ENCODE measurements at places on chromosomes 11 and 22. TPM values are rescaled to one million over a fixed set of nuclear protein-coding genes. Genes with fewer than 3 reads are reported as not detected.

GRCh38 chr11:102843489-102843888 is at the start of gene MMP3:
MMP3 (minus strand) TSS chr11:102843609; CDS start chr11:102843546, 63 bp downstream.
- DNase-seq = no peak

The MMP11 gene
- 25.3 TPM for total RNA-seq

DNA sequence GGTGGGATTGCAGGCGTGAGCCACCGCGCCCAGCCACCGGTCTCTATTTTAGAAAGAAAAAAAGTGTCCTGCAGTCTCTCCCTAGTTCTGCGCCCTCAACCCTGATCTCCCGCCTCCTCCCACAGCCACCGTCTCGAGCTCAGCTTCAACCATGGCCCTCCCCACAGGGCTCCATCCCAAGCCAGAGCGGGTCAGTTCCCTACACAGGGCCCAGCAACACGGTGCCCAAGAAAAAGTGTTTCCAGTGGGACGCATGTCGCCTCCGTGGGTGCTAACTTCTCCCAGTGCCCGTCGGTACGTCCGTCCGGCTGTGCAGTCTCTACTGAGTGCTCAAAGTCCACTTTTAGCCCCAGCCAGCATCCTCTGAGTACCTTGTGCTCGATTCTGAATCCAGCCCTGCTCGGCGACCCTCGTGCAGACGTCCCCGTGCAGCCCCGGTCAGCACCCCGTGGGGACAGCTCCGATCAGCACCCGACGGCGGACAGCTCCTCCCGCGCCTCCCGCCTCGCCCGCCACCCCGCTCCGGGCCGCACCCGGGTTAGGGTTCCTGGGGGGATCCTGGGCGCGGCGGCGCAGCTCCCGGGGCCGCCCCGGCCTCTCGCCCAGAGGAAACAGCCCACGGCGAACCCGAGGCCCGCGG is 657 bp upstream of the MAPK8IP2 start:
- peak; percentile 66 for DNase-seq

The UPK3A gene
- total RNA-seq = 0.65 TPM

The MS4A10 gene
- not detected for total RNA-seq

DNA sequence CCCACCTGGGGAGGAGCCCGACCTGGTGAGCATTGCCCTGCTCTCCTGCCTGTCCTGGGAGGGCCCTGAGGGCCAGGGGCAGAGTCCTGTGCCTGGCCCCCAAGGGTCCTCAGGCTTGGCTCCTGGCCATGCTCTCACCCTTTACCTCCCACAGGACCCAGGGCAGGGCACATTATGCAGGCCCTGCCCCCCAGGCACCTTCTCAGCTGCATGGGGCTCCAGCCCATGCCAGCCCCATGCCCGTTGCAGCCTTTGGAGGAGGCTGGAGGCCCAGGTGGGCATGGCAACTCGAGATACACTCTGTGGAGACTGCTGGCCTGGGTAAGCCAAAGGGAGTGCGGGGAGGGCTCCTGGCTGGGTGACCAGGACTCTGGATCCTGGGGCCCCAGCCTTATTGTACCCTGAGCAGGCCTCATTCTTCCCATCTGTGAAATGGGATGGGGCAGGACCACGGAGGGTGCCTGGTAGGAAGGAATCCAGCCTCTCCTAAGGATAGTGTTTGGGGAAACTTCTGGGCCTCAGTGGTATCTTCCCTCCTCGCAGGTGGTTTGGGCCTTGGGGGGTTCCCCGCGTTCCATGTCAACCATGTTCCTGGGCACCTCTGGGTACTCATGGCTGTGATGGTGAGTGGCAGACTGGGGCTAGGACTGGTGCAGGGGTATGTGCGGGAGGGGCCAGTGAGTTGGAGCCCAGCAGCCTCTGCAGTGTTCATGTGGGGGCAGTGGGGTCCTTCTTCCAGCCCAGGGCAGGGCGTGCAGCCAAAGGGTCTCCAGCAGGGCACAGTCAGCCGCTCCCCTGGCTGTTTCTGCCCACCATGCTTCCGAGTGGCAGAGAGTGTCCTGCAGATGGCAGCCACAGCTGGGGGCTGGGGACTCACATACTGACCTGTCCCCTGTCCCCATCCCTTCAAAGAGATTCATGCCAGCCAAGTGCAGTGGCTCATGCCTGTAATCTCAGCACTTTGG is 14.7 kb downstream of the RELT start:
- peak; percentile 22 for DNase-seq

DNA sequence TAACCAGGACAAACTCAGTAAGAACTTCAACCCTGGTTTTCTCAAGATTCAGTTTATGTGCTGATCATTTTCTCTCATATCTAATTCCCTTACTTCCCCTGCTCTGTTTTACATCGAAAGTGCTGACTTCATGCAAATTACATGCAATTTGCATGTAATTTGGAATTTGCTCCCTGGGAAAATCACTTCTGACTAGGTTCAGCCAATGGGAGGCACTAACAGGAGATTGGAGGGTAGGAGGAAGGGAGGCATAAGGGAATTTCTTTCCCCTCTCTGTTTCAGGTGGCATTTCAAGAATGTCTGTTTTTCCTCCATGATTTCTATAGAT is 363.3 kb upstream of the CCDC90B start:
- no peak for DNase-seq

DNA sequence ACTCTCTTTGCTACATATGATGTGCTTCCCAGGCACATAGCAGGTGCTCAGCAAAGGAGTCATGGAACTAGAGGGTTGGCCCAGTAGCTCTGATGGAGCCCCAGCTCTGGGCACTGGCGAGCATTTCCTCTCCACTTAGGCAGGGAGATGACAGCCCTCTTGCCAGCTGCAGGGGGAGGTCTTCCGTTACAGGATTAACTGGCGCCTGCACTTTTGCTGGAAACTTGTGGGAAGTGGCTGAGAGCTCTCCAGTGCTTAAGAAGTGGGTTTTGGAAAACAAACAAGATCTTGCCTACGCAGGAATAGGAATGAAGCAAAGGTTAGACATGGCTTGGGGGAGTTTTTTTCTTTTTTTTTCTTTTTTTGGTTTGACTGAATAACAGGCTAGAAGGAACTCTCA is 75.5 kb downstream of the MICAL2 start:
- peak; percentile 45 for DNase-seq

DNA sequence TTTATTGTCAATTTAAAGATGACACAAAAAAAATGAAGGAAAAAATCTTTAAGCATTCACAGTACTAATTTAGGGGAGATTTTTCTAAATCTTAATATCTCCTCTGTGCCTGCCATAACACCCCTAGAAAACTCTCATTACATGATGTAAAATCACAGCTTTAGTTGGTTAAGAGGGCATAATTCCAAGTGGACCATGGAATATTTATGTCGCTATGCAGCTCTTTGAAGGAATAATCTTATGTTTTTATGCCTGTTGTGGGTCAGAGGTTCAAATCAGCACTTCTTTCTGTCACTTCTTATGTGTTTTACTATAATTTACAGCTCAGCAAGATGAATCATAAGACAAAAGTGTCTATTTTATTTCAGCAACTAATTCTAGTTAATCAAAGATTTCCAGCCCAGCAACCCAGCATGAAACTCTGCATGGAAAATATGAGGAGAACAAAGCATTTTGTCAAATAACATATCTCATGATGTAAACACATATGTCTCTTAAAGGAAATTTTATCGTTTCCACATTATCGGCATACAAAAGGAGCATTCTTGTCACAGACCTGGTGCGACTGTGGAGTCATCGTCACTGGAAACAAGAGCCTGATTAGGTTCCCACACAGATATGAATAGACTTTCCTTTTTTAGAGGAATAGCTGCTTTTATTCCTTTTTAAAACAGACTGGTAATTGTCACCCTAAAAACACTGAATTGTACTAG is 274.8 kb downstream of the SOX6 start:
- DNase-seq = no peak

GRCh38 chr11:43316451-43316850 is 4.7 kb downstream of the API5 start:
- DNase-seq = no peak

DNA sequence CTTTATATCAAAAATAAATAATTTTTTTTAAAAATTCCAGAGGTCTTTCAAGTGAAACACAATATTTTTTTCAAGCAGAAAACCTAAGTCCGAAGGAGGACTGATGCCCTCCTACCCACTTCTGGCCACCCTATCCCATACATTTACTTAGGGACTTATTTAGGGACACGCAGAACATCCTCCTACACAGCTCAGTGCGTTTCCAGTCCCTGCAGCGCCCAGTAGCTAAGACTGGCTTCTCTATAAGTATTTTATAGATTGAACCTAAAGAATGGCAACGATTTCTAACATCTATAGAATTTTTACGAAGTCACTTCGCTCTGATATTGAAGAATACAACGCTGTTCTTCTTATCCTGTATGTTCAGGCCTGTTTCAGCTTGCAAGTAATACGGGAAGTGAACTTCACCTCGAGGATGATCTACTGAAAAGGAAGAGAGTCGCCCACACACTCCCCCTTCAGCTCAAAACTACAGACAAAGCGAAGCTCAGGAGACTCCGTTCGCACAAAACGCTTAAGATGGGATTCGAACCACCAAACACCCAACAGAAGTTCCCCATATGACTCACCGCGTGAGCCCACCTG is 328 bp downstream of the CHEK2 start:
- no peak for DNase-seq

DNA sequence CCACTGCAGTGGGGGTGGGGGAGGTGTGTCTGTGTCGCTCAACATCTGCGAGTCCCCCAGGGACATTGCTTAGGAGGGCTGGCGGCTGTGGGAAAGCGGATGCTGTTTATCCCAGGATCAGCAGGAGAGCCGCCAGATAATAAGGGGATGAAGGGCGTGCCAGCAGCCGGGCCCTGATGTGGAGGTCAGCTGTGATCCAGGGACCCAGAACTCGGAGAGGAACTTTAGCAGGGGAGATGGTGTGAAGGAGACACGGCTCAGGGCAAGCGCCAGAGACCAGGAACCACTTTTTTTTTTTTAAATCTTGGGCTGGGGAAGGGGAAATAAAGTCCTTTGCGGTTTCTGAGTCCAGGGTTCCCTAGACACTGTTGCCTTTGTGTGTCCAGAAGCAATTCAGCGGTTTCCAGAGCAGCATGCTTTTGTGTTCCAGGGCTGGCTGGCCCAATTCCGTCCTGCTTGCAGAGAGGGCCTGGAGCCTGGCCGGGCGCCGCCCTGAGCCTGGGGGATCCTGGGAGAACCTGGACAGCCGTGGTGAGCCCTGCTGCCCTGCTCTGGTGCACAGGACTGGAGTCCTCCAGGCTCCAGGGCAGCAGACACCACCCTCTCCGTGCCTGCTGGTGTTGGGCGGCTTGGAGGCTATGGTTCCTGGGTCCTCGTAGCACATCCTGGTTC is at the start of gene GRAMD4:
GRAMD4 (plus strand) TSS at position 557 of the 672 bp plus-strand sequence. CDS start 6,414 bp downstream, outside the sequence.
- peak; percentile 87 for DNase-seq

DNA sequence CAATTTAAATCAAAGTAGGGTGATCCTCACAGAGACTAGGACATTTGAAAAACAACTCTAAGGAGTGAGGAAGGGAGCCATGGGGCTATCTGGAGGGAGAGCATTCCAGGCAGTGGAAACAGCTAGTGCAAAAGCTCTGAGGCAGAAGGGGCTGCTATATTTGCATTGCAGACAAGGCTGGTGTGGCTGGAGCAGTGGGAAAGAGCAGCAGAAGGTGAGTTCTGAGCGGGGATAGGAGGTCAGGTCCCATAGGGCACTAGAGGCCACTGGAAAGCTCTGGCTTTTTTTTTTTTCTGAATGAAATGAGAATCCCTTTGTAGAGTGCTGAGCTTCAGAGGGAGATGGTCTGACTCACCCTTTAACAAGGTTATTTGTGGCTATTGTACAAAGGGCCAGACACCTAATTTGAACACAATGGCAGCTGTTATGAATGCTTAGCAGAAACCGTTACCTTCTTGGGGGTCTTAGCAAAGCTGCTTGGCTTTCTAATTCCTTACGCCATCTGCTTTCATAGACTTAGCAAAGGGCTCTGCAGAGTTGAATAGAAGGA is 291.6 kb downstream of the BUD13 start:
- no peak for DNase-seq

The MOGAT2 gene
- total RNA-seq = 0.13 TPM

DNA sequence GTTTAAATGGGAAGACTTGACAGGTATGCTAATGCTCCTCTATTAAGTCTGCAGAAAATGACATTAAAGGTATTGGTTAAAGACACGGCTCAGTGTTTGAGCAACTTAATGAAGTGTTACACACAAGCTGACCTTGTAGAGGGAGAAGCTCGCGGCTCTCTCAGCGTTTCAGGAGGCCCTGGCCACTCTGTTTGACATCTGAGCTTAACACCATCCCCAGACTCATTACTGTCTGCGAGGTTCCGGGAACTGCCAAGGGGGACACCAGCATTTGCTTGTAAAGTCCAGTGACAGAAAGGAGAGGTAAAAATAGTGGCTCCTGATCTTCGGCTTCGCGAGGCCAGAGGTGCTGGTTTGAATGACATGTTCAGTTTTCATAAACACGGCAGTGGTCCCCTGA is 540.7 kb upstream of the CADM1 start:
- no peak for DNase-seq

DNA sequence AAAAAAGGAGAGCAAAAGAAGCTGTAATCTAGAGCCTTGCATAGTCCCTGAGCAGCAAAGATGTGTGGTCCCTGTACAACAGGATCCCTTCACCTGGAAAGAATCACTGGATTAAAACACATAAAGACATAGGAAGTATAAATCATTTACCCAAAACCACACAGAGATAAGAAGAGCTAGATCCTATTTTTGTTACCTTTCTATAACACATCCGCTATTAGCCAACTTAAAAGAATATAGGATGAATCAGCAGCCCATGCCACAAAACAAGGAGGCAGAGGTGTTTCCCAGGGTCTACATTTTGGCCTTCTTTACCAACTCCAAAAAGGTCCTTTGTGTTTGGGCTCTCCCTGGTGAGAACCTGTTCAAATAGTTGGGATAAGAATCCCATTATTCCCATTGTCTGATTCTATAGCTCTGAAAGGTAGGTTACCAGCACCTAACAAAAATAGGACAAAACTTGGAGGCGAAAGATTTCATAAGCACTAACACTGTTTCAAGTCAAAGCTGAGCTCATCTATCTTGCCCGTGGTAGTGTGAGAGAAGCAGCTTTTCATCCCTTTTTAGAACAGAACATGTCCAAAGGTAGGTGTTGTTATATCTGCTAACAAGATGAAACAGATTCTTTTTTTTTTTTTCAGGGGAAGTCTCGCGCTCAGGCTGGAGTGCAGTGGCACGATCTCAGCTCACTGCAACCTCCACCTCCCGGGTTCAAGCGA is 26.8 kb downstream of the PAK1 start:
- DNase-seq = no peak

The SLC5A1 gene
- total RNA-seq = 215 TPM

DNA sequence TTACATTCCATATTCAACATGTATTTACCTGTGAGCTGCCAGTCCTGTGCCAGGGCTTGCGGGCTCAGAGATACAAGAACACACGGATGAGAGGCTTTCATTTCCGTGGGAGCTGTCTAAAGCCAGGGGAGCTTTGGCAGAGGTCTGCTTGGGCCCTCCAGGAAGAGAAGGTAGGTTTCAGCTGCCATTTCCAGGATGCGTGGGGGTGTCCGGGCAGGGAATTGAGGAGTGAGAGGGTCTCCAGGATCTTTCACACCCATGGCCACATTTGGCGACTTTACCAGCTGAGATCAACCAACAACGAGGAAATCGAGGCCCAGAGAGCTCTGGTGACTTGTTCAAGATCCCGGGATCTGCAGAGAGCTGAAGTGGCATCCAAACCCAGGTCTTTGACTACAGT is 119.6 kb downstream of the BUD13 start:
- DNase-seq = no peak

The OR51A4 gene
- not detected for total RNA-seq
